ENCODE measurements at places on chromosomes 2 and 18.

GRCh38 chr2:46704041-46704440 is 211.6 kb downstream of the MCFD2 start:
- no peak for DNase-seq

DNA sequence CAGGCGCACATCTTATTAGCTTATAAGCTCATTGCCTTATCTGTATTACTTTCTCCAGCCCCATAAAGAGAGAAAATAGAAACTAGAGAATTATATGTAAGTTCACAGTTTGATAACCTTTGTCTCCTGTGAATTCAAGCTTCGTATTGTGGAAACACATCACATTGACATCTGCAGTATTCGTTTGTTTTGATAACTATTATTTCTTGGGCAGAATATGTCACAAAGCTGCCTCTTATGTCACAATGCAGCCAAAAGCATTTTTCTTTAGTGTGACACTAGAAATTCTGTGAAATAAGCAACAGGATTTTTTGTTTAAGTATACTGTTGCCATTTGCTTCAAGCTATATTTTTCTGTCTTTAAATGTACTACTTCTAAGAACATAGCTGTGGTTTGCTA is 221.5 kb downstream of the DOK6 start:
- DNase-seq: no peak

GRCh38 chr2:21261591-21261990 is 137.8 kb downstream of the TDRD15 start:
- no peak for DNase-seq

DNA sequence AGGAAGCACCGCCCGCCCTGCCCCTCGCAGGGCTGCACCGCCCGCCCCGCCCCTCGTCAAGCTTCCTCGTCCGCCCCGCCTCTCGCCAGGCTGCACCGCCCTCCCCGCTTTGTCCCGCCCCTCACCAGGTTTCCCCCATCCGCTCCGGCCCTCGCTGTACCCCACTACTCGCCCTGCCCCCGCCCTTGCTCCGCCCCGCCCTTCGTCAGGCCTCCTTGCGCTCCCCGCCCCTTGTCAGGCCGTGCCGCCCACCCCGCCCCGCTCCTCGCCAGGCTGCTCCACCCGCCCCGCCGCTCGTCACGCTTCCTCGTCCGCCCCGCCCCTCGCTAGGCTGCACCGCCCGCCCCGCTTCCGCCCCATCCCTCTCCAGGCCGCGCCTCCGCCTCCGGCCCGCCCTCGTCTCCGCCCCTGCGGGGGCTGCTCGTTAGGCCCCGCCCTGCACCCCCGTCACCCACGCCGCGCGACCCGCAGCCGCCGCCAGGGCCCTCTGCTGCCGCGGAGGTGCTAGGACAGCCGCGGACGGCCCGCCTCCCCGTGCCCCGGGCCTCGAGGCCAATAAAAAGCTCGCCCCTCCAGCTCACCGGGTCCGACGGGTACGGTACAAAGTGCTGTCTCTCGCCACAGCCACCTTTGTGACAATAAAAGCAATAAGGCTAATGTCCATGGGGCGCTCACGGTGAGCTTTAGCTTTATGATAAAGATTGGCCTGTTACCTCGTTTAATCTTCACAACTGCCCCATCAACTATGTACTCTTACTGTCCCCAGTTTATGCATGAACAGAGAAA is 602 bp upstream of the DNPEP start:
- peak; percentile 97 for DNase-seq

- DNase-seq: no peak
These were observed 332.6 kb upstream of the SALL3 start for GRCh38 chr18:78647018-78647417.

DNA sequence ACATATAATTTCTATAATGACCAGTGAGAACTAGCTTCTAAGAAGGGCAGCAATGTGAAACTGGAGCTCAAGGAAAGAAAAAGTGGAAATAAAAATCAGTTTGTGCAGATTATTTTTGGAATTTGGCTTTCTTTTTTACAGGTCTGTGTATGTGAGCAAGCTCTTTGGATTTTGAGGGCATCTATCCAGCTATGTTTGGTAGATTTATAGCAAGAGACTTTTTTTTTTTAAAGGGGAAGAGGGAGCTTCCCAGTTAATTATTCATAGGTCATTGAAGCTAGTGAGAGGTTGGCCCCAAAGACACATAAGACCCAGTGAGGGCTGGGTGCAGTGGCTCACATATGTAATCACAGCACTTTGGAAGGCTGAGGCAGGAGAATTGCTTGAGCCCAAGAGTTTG is 24.0 kb upstream of the COLEC12 start:
- DNase-seq: no peak

- DNase-seq: no peak
These were observed 20.4 kb downstream of the ZNF2 start for GRCh38 chr2:95185973-95186372.

DNA sequence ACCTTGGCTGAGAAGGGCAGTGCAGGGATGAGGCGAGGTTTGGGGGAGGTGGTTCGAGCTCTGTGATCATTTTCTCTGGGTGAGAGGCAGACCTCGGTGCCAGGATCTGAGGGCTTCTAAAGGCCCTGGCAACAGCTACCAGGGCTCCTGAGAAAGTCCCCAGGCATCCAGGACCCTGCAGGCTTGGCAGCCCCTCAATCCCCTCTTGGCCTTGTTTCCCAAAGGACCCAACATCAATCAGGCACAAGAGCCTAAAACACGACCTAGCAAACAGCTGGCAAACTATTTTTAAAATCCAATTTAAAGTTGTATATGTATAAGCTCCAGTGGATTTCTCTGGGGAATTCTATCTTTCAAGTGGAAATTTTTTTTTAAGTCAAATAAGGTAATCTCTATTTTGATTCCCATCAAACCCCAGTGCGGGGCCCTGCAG is 15.0 kb upstream of the MAT2A start:
- no peak for DNase-seq

DNA sequence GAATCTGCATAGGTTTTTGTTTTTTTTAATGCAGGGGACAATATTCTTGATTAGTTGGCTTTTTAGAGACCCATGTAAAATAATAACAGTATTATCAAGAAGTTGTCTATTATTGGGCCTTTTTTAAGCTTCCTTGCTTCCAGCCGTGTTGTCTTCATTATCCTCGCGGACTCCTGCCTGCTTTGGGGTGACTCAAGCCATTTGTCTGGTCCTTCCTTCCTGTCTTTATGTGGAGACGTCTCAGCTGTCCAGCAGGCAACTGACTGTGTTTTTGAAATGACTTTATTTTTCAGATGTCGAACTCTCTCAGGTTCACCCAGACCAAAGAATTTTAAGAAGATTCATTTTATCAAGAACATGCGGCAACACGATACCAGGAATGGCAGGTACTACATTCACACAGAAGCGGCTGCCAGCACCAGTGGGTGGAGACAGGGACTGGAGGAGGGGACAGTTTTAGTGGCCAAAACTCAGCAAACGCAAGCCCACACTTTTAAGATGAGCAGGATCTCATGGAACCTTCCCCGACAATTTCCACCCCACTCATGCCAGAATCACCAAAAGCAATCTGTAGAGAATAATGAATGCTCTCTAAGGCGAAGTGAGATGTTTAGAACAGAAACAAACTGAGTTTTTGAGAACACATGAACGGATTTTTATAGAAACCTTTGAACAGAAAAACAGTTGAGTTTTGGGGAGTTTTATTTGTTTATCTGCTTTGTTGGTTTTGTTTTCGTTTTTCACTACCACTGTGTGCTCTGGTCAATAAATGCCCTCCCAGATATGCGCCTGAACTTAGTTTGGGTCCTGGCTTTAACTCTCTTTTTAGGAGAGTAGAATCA is 59.1 kb downstream of the CABLES1 start:
- no peak for DNase-seq

- no peak for DNase-seq
These were observed 31.3 kb downstream of the SNED1 start for GRCh38 chr2:241029599-241030332.

DNA sequence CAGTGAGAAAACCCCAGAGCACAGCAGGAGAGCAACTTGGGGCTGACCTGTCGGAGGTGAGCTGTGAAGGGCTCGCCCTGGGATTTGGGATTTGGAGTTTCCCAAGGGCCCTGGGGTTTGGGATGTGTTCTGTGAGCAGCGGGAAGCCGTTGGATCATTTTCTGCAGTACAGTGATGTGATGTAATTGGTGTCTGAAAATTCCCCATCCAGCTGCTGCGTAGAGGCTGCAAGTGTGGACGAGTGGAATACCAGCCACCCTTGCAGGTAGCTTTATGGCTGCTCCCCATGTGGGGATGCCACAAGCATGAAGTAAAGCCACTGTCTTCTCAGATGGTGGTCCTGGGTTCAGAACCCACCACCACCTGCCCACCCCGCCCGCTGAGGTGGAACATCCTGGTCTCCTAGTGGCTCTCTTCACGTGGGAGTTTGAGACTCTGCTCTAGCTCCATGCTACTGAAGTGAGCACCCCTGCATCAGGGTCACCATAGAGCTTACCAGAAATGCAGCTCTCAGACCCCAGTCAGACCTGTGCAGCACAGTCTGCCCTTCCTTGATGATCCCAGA is 15.0 kb downstream of the IMPA2 start:
- DNase-seq: no peak

GRCh38 chr2:19033240-19033639 is 325.2 kb downstream of the OSR1 start:
- DNase-seq: no peak

DNA sequence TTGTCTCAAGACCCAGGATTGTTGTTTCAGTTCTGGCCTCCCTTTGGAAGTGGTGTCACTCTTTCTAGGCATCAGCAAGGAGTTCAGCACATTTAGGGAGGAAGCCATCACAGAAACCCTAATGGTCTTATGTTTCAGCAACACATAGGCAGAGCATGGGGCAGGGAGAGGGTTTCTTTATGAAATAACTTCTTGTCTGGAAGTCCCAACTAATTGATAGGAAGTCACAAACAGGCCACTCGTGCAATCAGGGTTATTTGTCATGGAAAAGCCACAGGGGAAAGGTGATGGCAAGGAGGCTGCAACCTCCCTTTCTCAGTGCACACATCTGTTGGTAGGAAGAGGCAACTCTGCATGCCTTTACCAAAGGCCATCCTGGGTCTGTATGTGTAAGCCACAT is 103.0 kb downstream of the BCL11A start:
- no peak for DNase-seq

DNA sequence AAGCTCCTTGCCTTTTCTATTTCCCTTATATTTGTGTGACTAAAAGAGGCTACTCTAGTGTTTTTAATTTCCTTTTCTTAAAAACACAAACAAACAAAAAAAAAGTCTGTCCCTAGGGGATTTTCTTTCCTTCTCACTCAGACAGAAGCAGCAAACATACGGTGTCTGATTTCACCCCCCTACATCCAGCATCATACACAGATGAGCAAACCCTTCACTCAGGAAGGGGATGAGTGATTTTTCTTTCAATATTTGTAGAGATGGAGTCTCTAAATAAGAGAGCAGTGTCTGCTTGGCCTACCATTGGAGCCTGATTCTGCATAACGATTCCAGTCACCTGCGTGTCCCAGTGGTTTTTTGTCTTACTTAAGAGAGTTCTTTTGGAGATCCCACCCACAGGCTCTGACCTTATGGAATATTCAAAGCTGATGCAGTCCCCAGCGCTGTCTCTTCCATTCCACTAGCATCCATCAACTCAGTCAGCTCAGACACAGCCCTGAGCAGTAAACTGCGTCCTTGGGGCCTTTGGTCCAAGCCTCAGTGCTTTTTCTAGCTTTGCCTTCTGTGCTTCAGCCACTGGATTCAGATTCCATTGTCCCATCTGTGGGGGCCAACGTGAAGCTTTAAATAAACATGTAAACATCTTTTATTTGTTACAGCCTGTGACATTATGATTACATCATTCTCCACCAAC is 52.6 kb upstream of the TPO start:
- DNase-seq: no peak

- DNase-seq: no peak
These were observed 20.3 kb downstream of the SLC8A1 start for GRCh38 chr2:40431600-40431955.

DNA sequence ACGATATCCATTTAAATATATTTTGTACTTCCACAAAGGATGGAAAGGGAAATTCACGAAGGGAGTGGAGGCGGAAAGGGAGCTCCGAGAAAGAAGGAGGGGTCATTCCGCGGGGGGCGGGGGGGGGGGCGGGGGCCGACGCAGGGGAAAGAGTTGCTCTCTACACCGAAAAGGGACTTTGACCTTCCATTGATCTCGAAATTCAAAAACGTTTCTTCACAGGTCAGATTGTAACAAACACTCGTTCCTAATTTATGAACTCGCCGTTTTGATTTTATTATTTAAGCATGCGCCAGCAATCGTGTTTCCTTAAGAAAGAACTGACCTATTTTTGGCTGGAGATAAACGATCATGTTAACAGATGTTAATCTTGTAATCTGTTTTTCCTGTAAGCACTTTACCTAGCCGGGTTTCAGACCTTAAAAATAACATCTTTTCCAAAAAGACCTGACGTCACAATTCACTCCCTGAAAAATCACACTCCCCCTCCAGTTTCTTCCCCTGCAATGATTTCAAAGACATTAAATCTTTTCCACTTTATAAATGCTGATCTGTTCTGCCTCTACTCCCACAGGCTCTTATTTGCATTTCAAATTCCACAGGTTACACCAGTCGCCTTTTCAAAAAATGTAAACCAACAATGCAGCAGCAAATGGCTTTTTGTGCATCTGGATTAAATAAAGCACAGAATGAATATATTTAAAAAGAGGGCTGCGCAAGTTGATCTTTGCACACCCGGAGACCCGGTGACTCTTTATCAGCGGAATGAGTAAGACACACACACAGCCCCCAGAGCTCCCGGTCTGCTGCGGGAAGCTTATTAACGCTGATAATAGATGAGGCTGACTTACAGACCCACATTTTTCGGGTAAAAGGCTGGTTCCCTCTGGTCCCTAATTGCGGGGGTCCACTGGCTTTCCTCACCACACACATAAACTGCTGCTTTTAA is 1.6 kb downstream of the ZNF516 start:
- DNase-seq: no peak

DNA sequence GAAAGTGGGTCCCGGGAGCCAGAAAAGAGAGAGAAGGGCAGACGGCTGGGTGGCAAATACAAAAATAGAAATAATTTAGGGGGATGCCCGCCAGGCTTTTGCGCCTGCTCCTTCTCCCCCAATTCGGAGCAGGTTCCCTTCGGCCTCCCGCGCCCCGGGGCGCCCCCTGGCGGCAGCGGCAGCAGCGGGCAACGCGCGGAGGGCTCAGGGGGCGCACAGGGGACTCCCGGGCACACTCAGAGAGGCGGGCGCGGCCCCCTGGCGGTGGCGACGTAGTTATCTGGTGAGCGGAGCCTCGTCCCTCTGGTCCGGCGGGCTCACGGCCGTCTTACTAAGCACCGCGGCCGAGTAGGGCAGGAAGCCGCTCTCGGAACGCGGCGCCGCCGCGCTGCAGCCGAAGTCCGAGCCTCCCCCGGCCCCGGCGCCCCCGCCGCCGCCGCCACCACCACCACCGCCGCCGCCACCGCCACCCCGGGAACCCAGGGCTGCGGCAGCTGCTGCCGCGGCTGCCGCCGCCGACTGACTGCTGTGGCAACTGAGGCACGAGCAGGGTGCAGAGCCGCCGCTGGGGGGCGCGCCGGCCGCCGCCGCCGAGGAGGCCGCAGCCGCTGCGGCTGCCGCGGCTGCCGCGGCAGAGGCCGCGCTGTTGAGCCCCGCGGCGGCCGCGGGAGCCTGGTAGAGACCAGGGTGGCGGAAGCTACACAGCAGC is 3.8 kb downstream of the EVX2 start:
- DNase-seq: no peak

- no peak for DNase-seq
These were observed 145.2 kb upstream of the COPS8 start for GRCh38 chr2:236940497-236940896.
